Activated CD4-positive, alpha-beta T cell treated with anti-CD3 and anti-CD28 coated beads, Interleukin-2, amount 10 ng/mL, durations not matched to agents 24 days and 14 days (primary cell): ENCODE measurements at places on chromosomes 12 and 14. TPM values are rescaled to one million over a fixed set of nuclear protein-coding genes. Genes with fewer than 3 reads are reported as not detected.

The GLS2 gene
- 1.9 and 2.4 TPM in 2 replicates for total RNA-seq

The SLC10A1 gene
- total RNA-seq: not detected in 2 replicates

The TCL1B gene
- not detected in 2 replicates for total RNA-seq

The RNASE1 gene
- total RNA-seq: not detected in 2 replicates

The OLR1 gene
- not detected in 2 replicates for total RNA-seq

The NELL2 gene
- 20.0 and 27.5 TPM in 2 replicates for total RNA-seq

The RILPL2 gene
- total RNA-seq: 17.2 TPM in 2 replicates

The TTC6 gene
- total RNA-seq: not detected in 2 replicates

The RNASE4 gene
- 0.24 and 0.26 TPM in 2 replicates for total RNA-seq

The NINJ2 gene
- total RNA-seq: 4.8 and 5.5 TPM in 2 replicates

The C12orf54 gene
- not detected in 2 replicates for total RNA-seq

The SVOP gene
- not detected in 2 replicates for total RNA-seq

The VDR gene
- total RNA-seq: 267 and 277 TPM in 2 replicates

The CISTR gene
- total RNA-seq: not detected in 2 replicates

The GDF11 gene
- total RNA-seq: 14.3 and 15.1 TPM in 2 replicates

The GDF3 gene
- not detected in 2 replicates for total RNA-seq

The RAPGEF3 gene
- total RNA-seq: 3.6 and 4.5 TPM in 2 replicates

The DNAI7 gene
- total RNA-seq: not detected in 2 replicates

The PTPRO gene
- 0.69 and 1.6 TPM in 2 replicates for total RNA-seq

The BAG5 gene
- total RNA-seq: 32.1 and 33.9 TPM in 2 replicates
